Metanephros (tissue), 2 donors: ENCODE measurements at places on chromosomes 13 and 19. TPM values are rescaled to one million over a fixed set of nuclear protein-coding genes. Genes with fewer than 3 reads are reported as not detected.

Gene OR7A5
- total RNA-seq = not detected

Gene CELF5
- 0.58 TPM for total RNA-seq

Gene CCL25
- not detected for total RNA-seq

Gene EDNRB
- total RNA-seq = 70.6 TPM

Gene IZUMO2
- not detected for total RNA-seq

Gene CLEC17A
- 1.3 TPM for total RNA-seq

Gene IZUMO4
- 8.6 TPM for total RNA-seq

Gene B3GNT8
- 8.0 TPM for total RNA-seq

Gene NOTCH3
- 156 TPM for total RNA-seq

Gene ATF5
- 5.7 TPM for total RNA-seq

Gene RFX2
- 11.1 TPM for total RNA-seq
